Stimulated activated CD8-positive, alpha-beta memory T cell treated with anti-CD3 and anti-CD28 coated beads, Interleukin-7, amount 100 ng/mL, for 1 hour (primary cell): ENCODE measurements at places on chromosomes 11 and 22.
A peak's percentile ranks its signal among the peaks of the same experiment; 100 is the strongest.

- DNase-seq, result no peak
Measured at GRCh38 chr11:120432056-120433018, 79.2 kb upstream of the GRIK4 start.

- DNase-seq, result no peak
Measured at GRCh38 chr11:3958281-3958680, 102.8 kb downstream of the STIM1 start.

DNA sequence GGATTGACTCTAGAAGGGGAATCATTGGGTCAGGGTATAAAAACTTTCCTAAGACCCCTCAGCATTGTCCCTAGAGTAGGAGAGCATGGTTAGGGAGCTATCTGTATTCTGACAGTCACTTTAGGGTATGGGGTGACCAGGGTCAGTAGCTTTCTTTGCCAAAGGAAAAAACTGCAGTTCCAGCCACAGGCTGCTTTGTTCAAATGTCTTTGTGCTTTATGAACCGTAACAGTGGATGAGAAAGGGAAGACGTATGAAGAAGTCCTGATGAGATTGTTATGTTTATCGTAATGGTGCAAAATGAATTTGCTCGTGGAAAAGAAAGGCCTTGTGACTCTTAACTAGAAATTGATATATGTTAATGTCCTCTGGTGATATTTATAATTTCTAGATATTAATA lies 30.0 kb downstream of the CYB5R2 start:
- DNase-seq, result no peak

- DNase-seq, result no peak
Measured at GRCh38 chr22:35835998-35836691, 118.5 kb downstream of the APOL5 start.

GRCh38 chr11:58070585-58070984 lies 39.8 kb downstream of the OR6Q1 start:
- no peak for DNase-seq

- DNase-seq, result no peak
Measured at GRCh38 chr11:85810521-85810870, 445 bp downstream of the SYTL2 start.

DNA sequence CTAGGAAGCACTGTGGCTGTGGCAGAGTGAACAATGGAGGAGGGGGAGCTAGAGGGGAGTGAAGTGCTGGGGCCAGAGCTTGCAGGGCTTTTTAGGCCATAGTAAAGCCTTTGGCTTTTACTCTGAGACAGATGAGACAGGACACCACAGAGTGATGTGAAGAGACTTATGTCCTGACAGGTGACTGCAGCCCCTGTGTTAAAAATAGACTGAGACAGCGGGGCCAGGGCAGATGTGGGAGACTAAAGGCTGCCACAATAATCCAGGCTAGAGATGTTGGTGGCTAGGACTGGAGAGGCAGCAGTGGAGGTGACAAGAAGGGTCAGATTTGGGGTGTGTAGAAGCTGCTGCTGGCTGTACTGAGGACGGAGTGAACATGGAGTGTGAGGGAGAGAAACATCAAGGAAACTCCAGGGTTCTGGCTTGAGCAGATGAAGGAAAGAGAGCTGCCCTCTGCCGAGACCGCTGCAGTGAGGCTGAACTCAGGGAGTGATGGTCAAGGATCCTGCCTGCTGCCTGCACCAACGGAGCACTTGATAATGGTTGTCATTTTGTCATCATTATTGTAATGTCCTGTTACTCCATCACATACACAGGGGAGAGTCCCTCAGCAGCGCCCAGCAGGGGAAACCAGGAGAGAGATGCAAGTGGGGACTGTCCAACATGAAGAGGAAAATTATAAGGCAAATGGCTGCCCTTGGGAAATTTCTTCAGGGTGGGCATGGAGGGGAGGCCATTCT lies 27.4 kb downstream of the SLC43A1 start:
- no peak for DNase-seq

DNA sequence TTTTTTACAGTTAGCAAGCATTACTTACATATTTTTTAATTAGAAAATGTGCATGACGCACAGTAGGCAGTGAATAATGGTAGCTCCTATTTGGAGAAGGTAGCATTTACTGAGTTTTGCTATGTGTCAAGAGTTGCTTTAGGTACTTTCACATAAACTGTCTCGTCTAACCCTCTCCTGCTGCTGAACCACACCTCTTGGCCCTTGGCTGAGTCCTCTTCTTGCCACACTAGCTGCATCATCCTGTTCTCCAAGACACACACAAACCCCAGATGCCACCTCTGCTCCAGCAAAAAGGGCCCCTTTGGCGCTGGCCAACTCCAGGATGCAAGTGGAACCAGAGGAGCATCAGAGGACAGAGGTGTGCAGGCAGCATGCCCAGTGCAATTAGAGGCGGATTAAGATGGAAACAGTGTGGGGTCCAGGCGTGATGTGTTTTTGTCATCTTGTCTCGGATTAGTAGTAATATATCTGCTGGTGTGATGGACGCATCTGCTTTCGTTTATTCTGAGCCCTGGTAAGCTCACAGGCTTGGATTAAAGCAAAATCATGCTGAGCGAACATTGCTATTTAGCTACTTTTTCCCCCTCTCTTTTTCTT lies 367.0 kb upstream of the CADM1 start:
- DNase-seq, result no peak

DNA sequence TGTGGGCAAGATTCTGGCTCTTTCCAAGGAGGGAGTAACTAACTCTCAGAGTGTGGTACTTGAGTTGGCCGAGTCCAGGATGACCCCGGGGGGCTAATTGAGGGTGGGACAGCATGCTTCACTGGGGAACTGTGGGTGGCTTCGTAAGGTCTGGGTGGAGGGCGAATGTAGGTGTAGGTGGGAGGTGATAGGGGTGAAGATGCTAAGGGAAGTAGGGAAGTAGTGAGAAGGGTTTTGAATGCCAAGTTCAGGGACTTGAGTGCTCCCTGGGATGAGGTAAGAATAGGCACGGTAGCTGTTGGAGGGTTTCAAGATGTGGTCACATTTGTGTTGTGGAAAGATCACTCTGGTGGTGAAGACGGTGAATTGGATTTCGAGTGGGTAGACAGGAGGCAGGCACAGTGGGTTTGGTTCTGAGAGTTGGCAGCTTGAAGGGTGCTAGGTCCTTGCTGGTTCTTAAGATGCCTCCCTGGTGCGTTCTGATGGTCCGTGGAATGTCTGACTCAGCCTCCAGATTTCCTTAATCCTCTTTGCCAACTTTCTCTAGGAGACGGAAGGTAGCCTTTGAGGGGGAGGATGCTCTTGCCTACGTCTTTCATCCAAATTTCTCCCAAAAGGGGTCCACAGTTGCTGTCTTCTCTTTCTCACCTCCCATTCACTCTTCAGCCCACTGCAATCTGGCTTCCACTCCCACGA lies 2.5 kb upstream of the DNAL4 start:
- no peak for DNase-seq

DNA sequence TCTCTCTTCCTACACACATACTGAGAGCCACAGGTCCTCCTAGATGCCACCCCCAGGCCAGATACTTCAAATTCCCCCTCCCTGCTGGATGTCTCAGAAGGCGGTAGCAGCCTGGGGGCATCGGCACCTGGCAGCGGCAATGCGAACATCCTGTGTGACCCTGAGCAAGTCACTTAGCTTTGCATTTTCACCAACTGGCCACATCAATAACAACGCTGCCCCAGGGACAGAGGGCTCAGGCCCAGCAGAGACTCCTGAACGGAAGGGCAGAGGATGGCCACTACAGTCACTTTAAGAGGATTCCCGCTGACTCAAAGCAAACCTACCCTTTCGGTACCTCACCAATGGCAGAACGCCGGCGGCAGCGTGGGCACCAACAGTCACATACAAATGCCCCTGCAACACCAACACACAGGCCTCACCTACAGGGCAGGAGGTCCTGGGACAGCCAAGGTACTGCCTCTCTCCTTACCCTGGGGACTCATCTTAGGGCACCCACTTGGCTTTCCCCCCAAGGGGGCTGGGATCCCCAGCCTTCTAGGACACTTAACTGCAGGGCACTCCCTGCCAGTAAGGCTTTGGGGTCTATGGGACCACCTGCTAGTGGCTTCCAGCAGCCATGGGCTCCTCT lies 1.6 kb downstream of the LMO1 start:
- no peak for DNase-seq

DNA sequence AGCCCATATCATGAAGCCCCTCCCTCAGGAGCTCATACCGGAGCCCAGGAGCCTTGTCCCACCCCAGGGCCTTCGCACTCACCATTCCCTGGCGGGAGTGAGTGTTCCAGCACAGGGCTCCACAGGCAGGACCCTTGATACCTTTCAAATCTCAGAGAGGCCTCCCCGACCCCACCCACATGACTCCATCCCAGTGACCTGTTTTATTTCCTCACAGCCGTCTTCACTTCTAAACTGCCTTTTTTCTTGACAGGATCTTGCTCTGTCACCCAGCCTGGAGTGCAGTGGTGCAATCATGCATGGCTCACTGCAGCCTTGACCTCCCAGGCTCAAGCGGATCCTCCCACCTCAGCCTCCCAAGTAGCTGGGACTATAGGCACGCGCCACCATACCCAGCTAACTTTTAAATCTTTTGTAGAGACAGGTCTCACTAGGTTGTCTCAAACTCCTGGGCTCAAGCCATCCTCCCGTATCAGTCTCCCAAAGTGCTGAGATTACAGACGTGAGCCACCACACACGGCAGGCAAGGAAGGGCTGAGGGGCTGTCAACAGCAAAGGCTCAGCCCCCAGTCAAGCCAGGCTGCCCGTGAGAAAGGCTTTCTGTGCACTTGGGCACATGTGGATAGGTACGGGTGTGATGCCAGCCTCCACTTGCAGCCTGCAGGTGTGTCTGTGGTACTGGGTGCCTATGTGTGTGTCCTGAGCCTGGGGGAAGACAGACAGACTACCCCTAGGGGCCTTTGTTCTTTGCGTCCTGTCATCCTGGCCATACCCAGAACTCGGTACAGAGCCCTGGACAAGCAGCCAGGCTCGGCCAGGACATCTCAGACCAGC lies 9.3 kb downstream of the RPL3 start:
- no peak for DNase-seq

GRCh38 chr22:19680287-19680881 lies 33.9 kb upstream of the SEPTIN5 start:
- DNase-seq, result no peak

- DNase-seq, result no peak
Measured at GRCh38 chr11:468493-468892, 18.4 kb downstream of the PTDSS2 start.

DNA sequence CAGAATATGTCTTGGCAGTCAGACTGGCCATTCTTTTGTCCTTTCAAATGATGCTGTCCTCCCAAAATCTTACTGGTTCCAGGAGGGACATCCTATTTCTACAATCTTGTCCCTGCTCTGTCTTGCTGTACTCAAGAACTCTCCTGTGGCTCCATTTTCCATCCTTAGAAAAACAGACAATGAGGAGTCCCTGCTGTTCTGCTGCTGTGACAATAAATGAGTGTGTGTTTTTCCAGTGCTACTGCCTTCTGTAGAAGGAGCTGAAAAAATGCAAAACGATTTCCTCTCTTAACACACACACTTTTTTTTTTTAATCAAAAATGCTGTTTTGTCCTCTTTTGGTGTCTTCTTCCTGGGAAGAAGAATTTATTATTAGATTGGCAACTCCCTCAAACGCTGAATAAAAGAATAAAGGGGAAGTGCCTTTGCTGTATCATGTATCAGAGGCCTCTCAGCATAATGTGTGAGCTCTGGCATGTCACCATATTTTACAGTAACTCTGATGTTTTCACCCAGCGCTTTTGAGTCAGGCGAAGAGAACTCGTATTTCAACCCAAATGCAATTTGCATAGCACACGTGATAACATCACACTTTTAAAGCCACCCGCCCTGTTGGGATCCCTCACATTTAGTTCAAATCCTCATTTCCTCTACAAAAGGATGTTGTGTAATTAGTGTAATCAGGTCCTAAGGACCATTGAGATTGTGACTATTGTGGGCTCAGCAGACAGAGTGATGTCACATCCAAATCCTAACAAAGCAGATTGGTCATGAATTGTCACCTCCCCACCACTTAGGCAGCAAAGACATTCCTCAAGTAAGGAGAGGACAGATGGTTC lies 496.0 kb upstream of the LARGE1 start:
- DNase-seq, result no peak

DNA sequence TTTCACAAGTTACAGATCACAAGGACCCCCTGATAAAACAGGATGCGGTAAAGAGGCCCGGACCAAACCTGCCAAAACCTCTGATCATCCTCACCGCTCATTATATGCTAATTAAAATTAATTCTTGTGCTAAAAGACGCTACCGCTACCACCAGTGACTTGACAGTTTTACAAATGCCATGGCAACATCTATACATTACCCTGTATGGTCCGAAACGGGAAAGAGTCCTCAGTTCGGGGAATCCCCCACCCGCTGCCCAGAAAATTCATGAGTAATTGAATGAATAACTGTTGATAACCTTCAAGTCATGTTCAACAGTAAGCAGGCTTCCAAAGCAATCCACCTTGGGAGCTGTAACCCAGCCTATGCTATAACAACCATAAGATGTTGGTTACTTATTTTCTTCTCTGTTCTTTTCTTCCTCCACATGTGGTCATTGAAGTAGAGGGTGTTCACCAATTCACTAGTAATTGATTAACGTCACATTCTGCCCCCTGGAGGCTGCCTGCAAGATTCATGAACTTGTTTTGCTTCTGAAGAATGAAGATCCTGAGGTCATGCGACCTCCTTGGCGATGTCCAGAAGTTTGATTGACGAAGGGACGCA lies 20.6 kb downstream of the APOBEC3H start:
- DNase-seq, result peak; percentile 37

GRCh38 chr22:38952281-38952993 lies 5.0 kb upstream of the APOBEC3A start:
- no peak for DNase-seq

GRCh38 chr11:45171550-45171949 lies 25.1 kb downstream of the PRDM11 start:
- DNase-seq, result no peak

GRCh38 chr11:55854704-55855103 lies 16.2 kb downstream of the OR5D16 start:
- no peak for DNase-seq

DNA sequence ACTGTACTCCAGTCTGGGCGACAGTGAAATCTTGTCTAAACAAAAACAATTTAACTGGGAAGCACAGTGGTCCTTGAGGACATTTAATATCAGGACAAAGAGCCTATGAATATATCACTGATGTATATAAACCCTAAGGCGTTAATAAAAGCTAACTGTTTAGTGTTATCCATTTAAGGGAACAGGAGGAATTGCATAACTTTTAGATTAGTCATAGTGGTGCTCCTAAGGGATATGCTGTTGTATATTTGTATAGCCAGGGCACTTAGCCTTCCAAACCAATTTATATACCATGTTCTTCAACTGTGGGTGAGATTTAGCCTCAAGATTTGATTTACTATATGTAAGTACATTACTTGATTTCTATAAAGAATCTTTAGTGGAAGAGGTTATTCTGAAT lies 3.0 kb upstream of the CHEK1 start:
- no peak for DNase-seq

DNA sequence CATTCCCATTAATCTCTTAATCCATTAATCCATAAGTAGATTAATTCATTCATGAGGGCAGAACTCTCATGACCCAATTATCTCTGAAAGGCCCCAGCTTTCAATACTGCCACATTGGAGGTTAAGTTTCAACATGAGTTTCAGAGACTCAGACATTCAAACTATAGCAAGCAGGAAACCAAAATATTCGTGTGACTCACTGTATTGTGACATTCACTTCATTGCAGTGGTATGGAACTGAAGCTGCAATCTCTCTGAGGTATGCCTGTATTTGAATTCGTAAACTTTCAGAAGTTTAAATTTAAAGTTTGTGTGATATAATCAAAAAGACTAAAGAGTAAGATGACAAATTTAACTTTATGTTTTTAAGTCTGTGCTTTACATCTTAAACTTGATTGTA lies 2.9 kb upstream of the OR52J3 start:
- DNase-seq, result no peak
